ENCODE measurements at places on chromosomes 5 and 9.

- no peak for DNase-seq
These were observed 234.5 kb upstream of the SLC24A2 start for GRCh38 chr9:20023210-20023905.

DNA sequence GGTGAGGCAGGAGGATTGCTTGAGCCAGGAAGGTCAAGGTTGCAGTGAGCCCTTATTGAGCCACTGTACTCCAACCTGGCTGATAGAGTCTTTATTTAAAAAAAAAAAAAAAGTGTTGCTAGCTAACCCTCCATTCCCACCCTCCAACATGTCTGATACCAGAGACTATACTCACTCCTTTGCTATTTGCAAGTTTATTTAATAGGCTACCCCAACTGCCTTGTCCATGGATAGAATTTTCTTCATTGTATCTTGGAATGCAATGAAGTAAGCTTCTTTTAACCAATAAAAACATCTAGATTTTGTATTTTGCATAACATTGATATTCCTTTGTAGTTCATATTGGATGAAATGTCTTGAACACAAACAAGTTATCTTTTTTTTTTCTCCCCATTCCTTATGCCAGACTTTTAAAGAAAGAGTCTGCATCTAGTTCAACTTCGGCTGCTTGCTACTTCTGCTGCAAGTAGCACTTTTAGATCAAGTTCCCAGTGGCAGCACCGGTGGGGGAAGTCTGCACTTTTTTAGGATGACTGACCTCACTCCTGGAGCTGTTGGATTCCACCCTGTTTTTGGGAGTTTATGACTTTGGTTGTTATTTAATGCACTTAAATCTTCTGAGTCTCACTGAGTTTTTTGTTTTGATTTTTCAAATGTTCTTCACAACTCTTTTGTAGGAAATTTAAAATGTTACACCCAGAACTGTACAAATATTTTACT, 112.5 kb downstream of the UHRF2 start:
- DNase-seq, result peak; percentile 26

DNA sequence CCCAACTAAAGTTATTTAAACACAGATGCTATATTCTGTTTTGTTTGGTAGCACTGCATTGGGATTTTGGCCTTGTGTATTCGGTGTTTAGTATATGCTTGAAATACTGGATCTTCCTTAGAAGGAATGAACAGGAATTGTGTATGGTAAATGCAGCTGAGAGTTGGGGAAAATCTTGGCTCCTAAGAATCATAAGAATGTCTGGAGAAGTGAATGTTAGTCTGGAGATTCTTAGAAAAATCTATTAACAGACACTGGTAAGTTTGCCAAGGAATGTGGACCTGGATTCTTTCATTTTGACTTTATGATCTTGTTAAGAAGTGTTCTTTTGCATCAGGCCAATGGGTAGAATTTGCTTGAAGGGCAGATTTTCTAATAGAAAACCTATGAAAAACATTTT, 38.9 kb downstream of the SNX30 start:
- peak; percentile 67 for DNase-seq

GRCh38 chr9:21286099-21286498, 19.0 kb downstream of the IFNA5 start:
- no peak for DNase-seq

- DNase-seq, result no peak
These were observed 2.9 kb downstream of the NTNG2 start for GRCh38 chr9:132164604-132165362.

DNA sequence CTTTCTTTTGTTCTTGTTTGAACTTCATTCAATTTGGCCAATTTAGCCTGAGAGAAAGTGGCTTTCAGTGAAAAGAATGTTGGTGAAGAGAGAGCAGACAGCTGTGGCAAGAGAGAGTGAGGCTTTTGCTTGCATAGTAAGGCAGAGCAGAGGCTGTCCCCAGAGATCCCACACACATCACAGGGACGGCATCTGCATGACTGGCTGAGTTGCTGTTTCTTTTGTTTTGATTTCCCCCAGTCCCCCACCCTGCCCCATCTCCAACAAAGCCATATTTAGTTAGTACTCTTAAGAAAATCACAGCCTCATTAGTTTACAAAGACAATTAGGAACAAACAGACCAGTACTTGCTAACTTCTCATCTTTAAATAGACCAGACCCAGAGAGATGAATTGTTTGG, 363.9 kb upstream of the SEMA6A start:
- DNase-seq, result peak; percentile 24

- no peak for DNase-seq
These were observed 441.5 kb downstream of the CDH18 start for GRCh38 chr5:19546521-19546920.

DNA sequence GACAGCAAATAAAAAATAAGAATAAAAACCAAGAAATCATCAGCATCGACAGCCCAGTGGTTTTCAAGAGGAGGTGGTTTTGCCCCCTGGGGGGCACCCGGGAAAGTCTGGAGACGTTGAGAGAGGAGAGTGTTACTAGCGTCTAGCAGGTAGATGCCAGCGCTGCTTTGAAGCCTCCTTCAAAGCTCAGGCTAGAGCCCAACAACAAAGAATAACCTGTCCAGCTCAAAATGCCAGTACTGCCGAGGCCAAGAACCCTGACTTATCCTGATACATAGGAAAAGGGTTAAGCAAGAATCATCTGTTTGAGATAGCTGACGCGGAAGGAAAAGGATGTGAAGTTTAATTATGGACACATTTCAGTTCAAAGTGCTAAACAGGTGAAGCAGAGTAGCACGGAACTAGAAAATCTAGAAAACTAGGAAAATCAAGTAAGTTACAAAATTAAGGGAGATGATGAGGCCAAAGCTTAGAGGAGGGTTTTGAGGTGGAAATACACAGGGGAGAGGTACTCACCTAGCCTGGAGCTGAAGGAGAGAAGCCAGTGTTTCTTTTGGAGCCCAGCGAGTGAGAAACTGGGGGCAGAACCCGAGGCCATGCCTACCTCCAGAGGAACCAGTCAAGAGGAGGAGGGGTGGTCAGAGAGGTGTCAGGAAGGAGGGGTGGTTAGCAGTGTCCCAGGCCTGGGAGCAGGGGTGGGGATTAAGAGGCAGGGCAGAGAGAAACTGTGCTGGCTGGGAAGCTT, 121.0 kb upstream of the RETREG1 start:
- no peak for DNase-seq

DNA sequence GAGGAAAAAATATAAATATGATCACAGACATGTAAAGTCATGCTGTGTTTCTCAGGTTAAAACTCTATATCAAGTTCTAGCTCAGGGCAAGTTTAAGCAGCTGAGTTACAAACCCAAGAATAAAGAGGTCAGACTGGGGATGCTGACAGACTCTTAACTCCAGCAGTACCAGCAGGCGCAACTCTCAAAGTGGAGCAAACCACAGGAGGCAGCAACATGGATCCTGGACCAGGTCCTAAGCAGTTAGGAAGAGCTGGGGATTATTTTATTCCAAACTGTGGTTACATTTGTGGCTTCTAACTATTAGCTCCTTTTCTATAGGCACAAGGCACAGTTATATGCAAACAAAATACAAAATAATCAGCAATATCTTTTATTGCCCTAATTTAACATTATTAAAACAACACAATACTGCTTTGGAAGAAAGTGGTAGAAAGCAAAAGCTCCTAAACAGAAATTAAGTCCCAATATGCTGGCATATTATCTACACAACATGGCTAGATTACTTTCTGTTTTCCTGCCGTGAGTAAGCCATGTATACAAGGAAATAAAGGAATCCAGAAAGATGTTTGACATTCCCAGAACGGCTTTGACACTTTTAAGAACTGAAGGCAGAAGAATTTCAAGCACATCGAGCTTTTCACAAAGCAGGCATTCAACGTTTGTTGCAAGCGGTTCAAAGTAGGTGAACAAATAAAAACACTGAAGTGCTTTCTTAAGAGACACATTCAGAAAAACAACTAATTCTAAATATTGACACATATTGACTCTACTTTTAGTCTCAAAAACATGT, 378.8 kb upstream of the ZNF608 start:
- DNase-seq, result peak; percentile 42

- DNase-seq, result no peak
These were observed 21.3 kb downstream of the HTR4 start for GRCh38 chr5:148633067-148633377.

GRCh38 chr5:62942384-62942783, 363.8 kb downstream of the LRRC70 start:
- DNase-seq, result no peak

DNA sequence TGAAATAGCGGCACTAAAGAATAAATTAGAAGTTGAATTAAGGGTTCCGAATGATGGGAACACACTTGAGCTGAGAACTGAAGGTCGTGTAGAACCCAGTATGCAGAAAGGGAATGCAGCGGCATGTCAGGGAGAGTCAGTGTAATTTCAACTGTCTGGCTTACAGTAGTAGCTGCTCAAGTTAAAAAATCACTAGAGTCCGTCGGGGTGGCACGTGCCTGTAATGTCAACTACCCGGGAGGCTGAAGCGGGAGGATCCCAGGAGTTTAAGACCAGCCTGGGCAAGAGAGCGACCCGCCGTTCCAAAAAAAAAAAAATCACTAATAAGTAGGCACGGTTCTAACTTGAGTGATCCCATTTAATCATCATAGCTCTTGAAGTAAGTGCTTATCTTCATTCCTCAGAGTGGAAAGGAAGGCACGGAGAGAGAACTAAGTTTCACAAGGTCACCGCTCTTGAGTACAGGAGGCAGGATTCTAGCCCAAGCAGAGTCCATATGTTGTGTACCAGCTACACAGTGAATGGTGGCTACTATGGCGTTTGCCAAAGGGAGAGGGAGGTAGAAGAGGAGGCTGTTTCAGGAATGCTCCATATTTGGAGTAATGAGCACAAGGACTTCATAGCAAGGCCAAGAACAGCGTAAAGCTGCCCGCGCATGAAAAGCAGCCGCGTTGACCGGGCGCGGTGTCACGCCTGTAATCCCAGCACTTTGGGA, 831 bp downstream of the RMRP start:
- no peak for DNase-seq

DNA sequence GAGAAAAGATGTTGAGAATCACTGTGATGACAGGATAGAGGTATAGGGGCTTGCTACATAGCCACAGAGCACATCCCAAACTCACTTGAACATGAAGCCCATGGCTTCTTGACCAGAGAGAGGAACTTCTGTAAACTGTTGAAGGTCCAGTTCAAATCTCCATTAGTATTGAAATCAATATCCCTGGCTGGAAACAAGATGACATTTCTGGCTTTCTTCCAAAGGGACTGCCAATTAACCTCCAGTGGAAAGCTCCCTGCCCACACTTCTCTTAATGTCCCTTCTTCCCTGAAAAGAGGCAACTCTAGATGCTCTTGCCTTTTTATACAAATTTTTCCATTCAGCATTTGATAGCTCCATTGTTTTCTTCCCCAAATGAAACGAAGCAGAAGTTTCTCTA, 612.1 kb downstream of the EBF1 start:
- no peak for DNase-seq

GRCh38 chr9:10008101-10008799, 604.6 kb downstream of the PTPRD start:
- DNase-seq, result no peak

- no peak for DNase-seq
These were observed 46.0 kb downstream of the MYO10 start for GRCh38 chr5:16889972-16890519.

DNA sequence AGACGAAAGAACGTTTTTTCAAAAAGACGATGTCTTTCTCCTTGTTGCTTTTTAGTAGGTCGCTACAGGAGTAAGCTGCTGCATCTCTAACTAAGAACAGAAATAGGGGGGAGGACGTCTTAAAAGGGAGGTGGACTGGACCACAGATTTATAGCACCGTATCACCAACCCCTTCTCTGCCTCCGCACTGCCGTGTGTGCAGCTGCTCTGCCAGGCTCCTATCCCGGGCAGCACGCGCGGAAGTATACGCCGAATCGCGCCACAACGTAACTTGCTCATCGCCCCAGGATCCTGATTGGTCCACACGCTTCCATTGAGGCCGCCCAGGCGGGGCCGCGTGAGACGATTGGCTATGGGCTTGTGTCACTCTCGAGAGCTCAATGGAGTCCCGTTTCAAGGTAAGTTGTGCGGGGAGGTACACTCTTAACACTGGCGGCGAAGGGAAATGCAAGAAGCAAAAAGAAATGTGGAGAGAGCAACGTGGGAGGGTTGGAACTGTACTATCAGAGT, at the start of gene ELAVL2:
Gene ELAVL2 (minus strand): TSS at position 121 of the 510 bp plus-strand sequence. CDS start 64,006 bp downstream, outside the sequence.
- DNase-seq, result peak; percentile 97

- DNase-seq, result peak; percentile 93
These were observed 60.2 kb downstream of the OSTF1 start for GRCh38 chr9:75148561-75148960.

GRCh38 chr5:123046222-123046621, 9.7 kb upstream of the PPIC start:
- no peak for DNase-seq

- no peak for DNase-seq
These were observed 38.0 kb upstream of the ADAM19 start for GRCh38 chr5:157613385-157614245.

DNA sequence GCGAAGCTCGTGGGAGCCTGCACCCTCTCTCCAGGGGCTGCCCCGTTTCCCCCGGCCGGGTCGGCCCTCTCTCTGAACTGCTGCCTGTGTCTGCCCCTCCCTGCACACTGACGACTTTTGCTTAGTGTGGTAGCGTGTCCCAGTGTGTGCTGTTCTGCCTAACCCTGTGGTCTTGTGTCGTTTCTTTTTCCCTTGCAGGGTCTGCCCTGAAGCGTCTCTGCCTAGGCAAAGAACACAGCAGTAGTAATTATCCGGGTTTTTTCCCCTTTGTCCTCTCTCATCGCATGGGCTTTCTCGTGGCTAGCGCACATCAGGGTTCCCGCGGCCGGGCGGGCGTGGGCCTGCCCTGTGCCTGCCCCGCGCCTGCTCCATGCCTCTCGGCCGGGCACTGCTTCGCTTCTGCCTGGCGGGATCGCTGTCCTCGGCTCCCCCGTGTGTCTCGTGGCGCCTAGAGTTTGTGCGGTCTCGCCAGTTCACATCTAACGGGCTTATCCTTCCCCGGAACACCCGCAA, 122.7 kb downstream of the WNK2 start:
- DNase-seq, result no peak

- DNase-seq, result no peak
These were observed 46.5 kb upstream of the CEMIP2 start for GRCh38 chr9:71814815-71815214.

DNA sequence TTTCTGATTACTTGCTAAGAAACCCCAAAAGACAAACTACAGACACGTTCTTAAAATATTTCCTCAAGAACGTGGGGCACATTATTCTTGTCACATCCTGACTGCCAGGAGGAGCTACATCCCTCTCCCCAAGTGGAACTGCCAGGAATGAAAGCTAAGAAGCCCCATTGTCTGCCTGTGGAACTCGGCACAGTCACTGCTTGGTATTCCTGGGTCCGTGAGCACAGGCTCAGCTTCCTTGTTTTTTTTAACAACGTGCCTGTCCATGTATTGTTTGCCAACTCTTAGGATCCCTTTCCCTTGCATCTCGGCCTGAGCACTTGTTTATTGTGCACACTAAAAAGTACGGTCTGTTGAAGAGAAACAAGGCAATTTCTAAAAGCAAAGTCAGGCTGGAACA, 47.0 kb upstream of the SELENOP start:
- DNase-seq, result peak; percentile 20

DNA sequence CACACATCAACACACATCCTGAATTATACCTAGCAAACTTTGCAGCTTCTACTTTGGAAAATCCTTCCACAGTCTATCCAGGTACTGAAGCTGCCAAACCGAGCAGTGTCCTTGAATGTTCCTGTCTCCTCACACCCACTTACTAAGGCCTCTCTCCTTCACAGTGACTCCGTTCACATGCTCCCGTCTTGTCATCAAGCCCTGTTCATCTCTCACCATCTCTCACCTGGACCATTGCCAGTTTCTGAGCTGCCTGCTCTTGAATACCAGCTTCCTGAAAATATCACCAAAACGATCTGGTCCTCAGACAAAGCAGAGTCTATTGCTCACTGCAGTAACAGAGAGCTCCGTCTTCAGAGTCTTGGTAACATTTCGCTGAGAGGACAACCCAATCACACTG, 57.4 kb downstream of the GCNT1 start:
- DNase-seq, result peak; percentile 15
